ENCODE measurements at places on chromosomes 7 and 10. TPM values are rescaled to one million over a fixed set of nuclear protein-coding genes. Genes with fewer than 3 reads are reported as not detected.

The CPXM2 gene
- 52.1 TPM for total RNA-seq

The PRLHR gene
- total RNA-seq, result not detected

The EVX1 gene
- not detected for total RNA-seq

The CDNF gene
- total RNA-seq, result 2.7 TPM

The ELAPOR2 gene
- 4.7 TPM for total RNA-seq

All from articular chondrocyte of knee joint (primary cell).